ENCODE measurements at places on chromosomes 16 and 17. TPM values are rescaled to one million over a fixed set of nuclear protein-coding genes. Genes with fewer than 3 reads are reported as not detected.

The ANKRD40CL gene
- total RNA-seq: not detected

The CD300E gene
- total RNA-seq: not detected

The CETP gene
- total RNA-seq: not detected

The DNAAF8 gene
- total RNA-seq: 0.33 TPM

The GGT6 gene
- 0.17 TPM for total RNA-seq

The NACA2 gene
- not detected for total RNA-seq

The ACAP1 gene
- 15.5 TPM for total RNA-seq

The MPP3 gene
- 6.9 TPM for total RNA-seq
